NCI-H510A (cell line): ENCODE measurements at places on chromosomes 16 and 17.
A peak's percentile ranks its signal among the peaks of the same experiment; 100 is the strongest.

GRCh38 chr17:17344507-17345293 is 41.5 kb downstream of the NT5M start:
- DNase-seq, result no peak

DNA sequence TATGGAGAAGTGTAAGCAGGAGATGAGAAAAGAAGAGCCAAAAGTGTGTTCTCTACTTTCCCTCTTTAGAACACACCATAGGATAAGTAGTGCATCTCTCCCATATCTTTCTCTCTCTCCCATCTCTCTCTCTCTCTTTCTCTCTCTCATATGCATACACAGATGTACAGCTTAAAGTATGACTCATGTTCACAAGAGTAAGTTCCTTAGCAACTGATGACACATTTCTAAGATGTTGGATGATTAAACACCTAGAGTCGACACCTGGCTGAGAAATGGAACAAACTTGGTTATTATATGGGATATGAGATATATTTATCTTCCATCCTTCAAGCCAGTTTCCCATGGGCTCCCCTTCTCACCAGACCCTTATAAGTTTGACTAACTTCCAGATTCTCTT is 113.5 kb downstream of the TMEM132E start:
- DNase-seq, result no peak

DNA sequence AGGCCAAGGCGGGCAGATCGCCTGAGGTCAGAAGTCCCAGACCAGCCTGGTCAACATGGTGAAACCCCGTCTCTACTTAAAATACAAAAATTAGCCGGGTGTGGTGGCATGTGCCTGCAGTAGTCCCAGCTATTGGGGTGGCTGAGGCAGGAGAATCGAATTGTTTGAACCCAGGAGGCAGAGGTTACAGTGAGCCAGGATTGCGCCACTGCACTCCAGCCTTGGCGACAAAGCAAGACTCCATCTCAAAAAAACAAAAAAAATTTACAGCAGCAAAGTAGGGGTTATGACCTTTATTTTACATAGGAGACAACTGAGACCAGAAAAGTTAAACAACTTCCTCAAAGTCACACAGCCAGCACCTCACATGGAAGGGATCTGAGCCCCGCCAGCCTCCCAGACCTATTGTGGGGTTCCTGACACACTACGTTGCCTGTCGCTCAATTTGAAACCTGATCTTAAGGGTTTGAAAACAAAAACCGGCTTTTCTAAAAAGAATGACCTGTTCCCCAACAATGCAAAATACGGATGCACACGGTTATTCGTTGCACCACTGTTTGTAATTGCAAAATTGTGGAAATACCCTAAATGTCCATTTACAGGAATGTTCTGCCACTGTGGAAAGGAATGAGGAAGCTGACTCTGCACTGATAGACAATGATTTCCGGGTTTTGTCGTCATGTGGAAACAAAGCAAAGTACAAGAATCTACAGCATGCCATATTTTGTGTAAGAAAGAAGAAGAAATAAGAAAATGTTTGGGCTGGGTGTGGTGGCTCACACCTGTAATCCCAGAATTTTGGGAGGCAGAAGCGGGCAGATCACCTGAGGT is 77.2 kb downstream of the CNGB1 start:
- DNase-seq, result no peak

DNA sequence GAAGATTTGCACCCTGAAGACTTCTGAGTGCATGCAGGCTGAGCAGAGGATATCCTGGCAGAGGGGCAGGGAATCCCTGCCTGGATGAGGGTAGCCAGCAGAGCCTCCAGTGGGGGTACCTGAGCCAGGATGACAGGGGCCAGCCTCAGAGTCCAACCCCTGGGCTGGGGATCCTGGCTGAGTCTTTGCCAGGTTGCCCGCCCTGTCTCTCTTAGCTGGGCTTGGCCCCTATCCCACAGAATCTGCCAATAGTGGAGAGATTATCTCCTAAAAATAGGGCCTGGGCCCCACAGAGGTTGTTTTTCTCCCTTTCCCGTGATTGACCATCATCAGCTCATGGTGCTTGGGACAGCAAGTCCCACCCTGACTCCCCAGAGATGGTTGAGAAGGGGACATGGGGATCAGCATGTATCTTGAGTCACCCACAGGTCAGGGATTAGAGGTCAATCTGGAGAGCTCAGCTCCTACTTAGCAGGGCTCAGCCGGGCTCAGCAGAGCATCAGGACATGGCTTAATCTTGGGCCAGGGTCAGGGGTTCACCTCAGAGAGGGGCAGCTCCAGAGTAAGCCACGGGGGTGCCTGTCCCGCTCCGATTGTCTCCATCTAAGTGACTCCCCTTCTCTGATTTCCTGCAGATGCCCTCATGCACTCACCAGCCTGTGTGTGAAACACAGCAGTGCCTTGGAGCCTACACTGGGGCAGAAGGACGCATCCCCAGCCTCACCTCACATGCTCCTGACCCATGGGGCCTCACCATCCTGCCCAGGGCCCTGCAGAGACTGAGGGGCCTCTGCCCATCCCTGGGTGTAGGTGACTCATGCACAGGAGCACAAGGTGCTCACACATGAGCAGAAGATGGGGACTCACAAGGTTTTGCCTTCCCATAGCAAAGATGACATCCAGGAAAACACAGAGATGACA is 11.5 kb downstream of the CDH16 start:
- no peak for DNase-seq

GRCh38 chr16:10895053-10895946 is 18.3 kb downstream of the CIITA start:
- no peak for DNase-seq

- DNase-seq, result no peak
Observed at GRCh38 chr16:15792563-15792971, 64.3 kb downstream of the MYH11 start.

GRCh38 chr16:6884002-6884401 is 448.6 kb upstream of the RBFOX1 start:
- no peak for DNase-seq

GRCh38 chr16:73365016-73365551 is 317.2 kb upstream of the ZFHX3 start:
- peak; percentile 10 for DNase-seq

DNA sequence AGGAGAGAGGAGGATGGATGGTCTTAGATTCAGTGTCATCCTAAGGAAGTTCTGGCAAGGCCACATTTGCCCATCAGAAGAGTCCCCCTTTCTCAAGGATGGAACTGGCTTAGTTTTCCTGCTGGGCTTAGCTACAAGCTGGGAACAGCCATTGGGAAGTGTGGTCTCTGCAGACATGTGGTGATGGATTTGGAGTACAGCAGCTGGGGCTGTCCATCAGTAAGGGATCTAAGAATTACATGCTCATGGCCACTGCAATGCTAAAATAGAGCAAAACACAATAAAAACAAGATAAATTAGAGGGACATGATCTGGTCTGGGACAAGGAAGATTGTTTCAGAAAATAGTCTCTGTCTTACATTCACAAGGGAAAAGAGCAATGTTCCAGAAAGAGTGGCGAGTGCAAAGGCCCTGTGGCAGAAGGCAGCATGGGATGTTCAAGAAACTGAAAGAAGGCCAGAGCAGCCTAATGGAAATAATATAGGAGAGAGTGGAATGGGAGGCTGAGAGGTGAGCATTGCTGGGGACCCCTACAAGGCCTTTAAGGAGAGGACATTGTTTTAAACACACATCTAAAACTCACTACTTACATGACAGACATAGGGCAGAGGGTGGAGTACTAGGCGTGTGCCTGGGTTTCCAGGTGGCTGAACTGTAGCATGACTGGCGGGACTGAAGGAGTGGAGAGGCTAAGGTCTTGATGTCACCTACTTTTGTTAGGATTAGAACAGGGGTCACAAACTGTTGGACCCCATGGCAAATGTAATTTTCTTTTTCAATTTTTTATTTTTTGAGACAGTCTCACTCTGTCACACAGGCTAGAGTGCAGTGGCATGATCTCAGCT is 17.0 kb upstream of the TOX3 start:
- no peak for DNase-seq

GRCh38 chr17:49555495-49556222 is 20.0 kb upstream of the NXPH3 start:
- no peak for DNase-seq

GRCh38 chr17:12547831-12548230 is 117.9 kb upstream of the MYOCD start:
- no peak for DNase-seq

DNA sequence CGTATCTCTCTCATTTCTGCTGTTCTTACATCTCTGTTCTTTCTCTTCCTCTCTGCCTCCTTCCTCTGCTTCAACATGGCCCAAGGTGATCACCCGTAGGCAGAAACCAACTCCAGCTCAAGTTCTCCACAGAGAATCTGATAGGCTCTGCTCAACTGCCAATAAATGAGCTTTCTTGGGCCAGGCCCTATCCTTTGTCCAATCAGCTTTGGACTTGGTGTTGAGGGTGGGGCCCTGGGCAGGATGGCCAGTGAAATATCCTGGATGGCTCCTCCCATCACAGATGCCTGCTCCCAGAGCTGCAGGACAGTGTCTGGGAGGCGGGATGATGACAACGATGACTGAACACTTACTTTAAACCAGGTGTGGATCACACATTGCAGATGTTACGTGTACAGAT is 17.4 kb upstream of the BRD7 start:
- DNase-seq, result no peak

- no peak for DNase-seq
Observed at GRCh38 chr17:36485805-36486203, 677 bp upstream of the ZNHIT3 start.

DNA sequence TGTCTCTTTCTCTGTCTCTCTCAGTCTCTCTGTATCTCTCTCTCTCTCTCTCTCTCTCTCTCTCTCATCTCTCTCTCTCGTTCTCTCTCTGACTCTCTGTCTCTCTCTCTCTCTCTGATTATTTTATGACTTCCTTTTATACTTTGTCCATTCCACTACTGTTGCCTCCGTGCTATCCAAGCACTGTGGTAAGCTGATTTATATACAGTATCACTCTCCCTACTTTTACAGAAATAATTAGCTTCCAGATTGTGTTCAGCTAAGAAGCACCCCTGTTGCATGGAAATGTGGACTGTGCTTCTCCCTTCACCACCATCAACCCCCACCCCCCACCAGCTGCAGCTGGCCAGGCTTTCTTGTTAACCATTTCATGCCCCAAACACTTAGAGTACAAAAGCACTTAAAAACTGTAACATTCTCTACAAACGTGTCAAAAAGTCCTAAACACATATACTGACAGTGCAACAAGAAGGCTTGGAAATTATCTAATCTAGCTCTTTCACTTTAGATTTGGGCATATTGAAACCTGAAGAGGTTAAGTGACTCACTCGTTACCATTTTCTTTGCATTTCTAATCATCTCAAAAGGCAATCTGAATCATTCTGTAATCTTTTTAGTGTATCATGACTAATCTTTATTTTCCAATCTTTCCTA is 11.6 kb upstream of the TMEM100 start:
- DNase-seq, result no peak

GRCh38 chr17:57021226-57021940 is 43.5 kb downstream of the SCPEP1 start:
- no peak for DNase-seq
